ENCODE measurements at places on chromosomes 12 and 14.

DNA sequence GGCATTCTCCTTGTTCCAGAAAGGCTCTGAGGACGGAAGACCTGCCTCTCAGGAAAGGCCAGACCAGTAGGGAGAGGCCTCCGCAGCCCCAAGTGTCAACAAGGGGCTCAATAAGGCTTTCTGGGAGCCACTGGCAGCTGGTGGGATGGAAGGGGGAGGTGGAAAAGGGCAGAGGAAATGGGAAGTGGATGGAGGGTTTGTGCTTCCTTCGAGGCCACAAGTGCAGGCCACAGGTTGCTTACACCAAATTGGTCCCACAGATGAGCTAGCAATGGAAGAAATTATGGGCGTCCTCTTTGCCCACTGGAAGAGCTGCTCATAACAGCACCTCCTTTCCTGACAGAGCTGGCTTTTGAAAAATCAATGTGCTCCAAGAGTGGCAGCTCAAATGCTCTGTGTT lies 28.2 kb downstream of the P2RX4 start:
- no peak for DNase-seq

DNA sequence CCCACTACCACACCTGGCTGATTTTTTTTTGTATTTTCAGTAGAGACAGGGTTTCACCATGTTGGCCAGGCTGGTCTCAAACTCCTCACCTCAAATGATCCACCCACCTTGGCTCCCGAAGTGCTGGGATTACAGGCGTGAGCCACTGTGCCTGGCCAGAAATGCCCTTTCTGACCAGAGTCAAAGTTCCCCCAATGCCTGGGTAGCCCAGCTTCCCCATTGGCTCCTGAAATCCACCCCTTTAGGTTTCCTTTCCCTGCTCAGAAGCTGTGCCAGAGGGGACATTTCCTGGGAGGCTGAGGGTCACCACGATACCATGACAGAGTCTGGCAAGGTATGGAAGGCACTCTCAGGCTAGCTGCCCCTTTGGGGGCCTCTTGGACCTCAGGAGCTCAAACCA lies 3.5 kb downstream of the GSTZ1 start:
- no peak for DNase-seq

DNA sequence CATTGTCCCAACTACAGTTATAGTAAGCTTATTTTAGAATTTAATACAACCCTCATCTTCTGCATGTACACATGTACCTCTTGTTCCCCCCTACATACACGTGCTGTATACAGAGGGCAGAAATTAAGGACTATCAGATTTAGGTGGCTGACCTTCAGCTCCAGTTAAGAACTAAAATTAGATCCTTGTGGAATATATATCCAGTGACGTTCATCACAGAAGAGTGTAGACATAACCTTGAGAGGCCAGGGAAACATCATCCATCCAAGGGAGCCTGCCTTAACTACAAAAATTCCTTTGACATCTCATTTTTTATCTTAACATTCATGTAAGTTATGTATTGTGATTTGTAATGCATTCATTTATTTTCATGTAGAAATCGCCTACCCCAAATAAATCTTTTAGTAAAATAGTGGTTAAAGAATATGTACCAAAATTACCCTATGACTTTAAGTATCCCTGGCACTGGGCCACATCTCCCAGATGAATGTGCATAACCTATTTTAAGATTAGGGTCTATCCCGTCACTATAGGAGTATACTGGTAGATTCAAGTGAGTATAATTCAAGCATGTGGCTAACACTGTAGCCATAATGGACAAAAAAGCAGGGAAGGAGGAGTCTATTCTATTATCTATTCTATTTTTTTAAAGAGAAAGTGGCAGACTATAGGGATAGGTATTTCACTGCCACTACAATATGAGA lies 27.5 kb downstream of the RIC8B start:
- DNase-seq: no peak

DNA sequence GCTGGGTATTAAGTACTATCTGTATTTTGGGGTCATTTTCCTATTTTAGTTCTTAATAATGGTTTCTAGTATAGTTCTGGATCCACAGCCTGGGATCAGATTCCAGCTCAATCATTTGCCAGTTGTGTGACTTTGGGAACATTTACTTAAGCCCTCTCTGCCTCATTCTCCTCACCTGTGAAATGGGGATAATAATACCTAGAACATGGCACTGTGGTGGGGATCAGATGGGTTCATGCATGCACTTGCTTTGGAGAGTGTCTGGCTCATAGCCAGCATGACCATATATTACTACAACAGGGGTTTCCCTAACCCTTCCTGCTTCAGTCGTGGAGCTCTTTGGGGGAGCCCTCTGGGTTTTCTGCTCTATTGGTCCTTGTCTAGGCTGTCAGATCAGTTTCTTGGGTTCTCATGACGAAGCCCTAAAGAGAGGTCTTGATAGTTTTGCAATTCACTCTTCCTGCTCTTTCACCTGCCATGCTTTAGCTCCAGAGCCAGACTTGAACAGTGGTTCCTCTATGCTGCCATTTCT lies 34.1 kb upstream of the SMOC1 start:
- no peak for DNase-seq

GRCh38 chr12:20383612-20384011 lies 15.3 kb downstream of the PDE3A start:
- DNase-seq: no peak

DNA sequence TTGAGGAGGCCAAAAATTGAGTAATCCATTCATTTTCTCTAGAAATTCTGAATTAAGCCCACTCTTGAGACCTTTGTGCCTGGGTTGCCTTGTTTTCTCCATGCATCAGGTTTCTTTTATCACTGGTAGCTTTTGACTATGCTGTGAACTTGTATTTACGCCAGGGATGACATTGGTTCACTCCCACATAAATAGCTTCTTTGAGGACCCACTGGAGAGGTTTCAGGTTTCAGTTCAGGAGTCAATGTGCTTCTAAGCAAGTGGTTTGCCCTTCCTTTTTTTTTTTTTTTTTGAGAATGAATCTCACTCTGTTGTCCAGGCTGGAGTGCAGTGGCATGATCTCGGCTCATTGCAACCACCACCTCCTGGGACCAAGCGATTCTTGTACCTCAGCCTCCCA lies 10.2 kb upstream of the SLC17A8 start:
- no peak for DNase-seq

- DNase-seq: no peak
Measured at GRCh38 chr14:95943699-95944098, 67.1 kb downstream of the TUNAR start.

- DNase-seq: no peak
Measured at GRCh38 chr14:99918781-99919180, 125.6 kb downstream of the EML1 start.
